ENCODE measurements at places on chromosomes 3 and 15.

DNA sequence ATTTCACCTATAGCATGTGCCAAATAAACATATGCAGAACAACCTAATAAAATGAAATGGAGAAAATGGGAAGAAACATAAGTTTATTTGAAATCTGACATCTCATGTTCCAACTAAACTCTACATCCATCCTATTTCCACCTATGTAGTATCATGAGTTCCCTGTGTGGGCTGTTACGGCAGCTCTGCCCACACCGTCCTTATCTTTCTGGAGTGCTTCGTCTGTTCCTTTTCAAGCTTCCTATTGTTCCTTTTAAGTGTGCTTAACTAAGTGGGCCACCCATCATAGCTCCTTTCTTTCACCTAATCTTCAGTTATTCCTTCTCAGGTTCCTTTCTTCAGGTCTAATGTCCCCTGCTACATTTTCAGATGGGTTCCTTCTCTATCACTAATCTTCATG lies 17.3 kb downstream of the RYR3 start:
- no peak for DNase-seq

- no peak for DNase-seq
Measured at GRCh38 chr15:93121973-93122910, 33.2 kb upstream of the RGMA start.

DNA sequence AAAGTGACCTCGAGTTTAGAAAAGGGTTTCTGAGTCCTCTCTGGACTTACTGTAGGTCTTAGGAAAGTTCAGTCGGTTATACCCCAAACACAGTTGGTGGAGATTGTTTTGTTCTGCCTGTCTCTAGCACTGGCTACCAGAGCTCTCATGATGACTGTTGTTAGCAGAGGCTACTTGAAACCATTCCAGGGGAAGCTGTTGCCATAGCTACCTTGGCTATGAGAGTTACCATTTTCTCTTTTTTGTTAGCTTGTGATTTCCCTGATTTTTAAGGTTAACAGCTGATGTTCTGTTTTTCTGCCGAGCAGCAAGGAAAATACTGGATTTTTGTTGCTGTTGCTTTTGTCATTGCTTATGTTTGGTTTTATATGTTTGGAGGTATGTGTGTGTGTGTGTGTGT lies 26.7 kb downstream of the ABHD2 start:
- DNase-seq = no peak

GRCh38 chr15:35698966-35699575 lies 153.1 kb upstream of the DPH6 start:
- no peak for DNase-seq
